MV-4-11 (cell line): ENCODE measurements at places on chromosomes 16 and 17.

- no peak for DNase-seq
Observed at GRCh38 chr17:51668155-51668962, 408.0 kb downstream of the UTP18 start.

- DNase-seq = no peak
Observed at GRCh38 chr17:12022310-12022709, 1.6 kb downstream of the MAP2K4 start.

DNA sequence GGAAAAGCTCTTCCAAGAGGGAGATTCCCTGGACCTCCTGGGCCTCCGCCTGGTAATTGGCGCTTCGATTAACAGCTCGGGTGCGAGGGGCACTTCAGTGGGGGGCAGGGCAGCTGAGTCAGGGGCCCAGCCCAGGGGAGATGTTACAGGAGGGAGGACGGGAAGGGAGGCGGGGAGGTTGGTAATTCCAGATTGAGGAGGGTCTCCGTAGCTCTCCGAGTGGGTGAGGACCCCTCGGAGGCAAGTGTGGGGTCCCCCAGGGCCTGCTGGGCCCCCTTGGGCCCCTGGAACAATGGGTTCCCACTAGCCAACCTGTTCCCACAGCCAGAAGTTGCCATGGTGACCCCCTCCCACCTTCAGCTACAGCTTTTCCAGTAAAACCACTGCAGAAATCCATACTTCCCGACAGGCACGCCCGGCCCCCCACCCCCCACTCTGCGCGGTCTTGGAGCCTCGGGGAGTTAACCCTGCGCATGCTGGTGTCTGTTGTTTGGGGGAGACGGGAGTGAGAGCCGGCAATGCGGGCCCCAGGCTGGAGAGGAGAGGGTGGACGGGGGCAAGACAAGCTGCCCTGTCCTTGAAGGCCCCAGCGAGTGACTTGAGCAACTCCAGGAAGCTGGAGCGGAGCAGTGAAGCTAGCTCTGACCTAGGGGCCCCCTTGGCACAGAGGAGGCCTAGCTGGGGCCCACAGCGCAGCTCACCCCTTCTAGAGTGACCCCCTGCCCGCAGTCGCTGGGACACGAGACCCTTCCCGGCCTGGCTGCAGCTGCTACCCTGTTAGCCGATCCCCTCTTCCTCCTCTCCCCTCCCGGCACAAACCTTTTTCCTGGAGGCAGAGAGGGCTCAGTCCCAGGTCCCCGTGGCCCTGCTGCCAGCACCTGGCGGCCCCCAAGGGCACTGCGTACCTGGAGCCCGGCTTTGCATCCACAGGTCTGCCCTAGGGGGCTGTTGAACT is 37.8 kb downstream of the TMEM235 start:
- DNase-seq = no peak

GRCh38 chr16:88872650-88873331 is 6.3 kb upstream of the PABPN1L start:
- peak; percentile 12 for DNase-seq

- no peak for DNase-seq
Observed at GRCh38 chr16:5216441-5217080, 119.0 kb upstream of the EEF2KMT start.

DNA sequence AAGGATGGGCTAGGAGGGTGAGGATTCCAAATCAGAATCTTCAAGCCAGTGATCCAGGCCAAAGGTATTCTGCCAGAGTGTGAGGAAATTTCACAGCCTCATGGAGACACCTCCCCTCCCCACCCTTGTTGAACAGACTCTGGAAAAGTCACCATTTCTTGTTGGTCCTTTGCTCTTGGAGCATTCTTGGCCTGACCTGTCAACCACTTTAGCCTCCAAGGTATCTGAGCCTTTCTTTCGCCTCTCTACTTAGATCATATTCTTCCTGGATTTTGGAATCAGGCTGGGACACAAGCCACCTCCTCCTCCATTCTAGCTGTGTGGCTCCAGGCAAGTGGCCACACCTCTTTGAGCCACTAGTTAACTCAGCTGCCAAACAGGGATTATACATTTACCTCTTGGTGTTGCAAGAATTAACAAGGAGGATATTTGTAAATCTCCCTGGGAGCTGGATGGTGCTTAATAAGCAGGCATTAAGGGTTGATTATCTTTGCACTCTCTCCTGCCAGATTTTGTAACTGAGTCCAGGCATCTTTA is 193.5 kb downstream of the WWOX start:
- no peak for DNase-seq

GRCh38 chr17:55154101-55154500 is 110.7 kb upstream of the HLF start:
- no peak for DNase-seq

DNA sequence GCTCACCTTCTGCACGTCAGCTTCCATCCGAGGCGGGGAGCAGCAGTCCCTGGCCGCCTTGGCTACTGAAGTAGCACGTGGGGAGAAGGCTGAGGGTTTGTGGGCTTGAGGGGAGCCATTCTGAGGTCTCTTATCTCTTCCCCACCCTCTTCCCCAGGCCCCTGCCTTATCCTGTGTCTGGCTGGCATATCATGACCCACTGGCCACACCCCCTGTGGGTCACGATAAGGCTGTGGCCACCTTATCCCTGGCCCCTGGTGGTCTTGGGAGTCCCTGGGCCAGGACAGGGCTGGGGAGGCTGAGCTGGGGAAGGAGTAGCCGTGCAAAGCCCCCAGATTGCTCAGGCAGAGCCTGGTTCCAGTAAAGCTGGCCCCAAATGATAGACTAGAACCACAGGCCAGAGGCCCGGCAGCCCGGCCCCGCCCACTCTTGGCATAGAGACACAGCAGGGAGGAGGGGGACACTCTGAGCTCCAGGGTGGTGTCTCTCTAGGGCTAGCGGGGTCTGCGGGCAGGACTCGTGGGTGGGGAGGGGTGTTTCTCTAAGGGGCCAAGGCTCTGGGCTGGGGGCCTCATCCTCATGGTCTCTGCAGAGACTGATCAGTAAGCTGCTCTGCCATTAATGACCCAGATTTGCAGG is 7.6 kb downstream of the SPNS2 start:
- no peak for DNase-seq

GRCh38 chr17:42797067-42798007 is 1.2 kb downstream of the COA3 start:
- DNase-seq = no peak

DNA sequence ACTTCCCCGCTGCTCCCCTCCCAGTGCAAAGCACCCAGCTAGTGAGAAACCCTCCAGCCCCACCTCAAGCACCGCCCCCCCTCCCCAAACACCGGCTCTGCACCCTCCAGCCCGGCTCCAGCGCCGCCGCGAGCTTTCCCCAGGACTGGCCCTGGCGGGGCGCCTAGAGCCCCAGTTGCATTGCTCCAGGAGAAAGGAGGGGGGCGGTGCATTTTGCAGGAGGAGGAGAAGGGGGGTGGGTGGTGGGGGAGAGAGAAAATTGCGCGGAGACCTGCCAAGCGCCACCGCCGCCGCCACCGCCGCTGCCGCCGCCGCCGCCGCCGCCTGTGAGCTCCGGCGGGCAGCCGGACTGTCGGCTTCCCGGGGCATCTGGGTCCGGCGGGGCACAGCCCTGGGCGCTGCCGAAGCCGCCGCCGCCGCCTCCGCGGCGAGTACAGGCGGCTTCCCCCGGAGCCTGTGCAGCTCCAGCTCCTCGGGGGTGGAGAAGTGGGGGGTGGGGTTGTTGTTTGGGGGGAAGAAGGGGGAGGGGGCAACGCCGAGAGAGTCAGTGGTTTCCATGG is 333 bp upstream of the NOG start:
- DNase-seq = no peak

GRCh38 chr16:78100112-78100467 is 636 bp downstream of the WWOX start:
- no peak for DNase-seq

DNA sequence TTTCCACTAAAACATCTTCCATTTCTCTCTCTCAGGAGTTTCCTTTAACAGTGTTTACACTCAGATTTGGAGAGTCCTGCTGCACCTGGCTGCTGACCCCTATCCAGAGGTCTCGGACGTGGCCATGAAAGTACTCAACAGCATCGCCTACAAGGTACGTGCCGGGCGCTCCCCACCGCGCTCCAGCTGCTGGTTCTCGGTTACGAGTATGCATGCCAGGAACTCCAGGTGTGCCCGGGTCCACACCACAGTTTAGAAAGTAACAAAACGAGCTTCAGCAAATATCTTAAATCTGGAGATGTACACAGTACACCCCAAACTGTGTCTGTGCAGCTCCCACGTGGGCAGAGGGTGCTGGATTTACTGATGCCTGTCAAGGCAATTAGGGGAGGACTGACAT is 82.9 kb upstream of the CHMP6 start:
- DNase-seq = no peak

GRCh38 chr17:4554441-4554996 is 665 bp downstream of the MYBBP1A start:
- no peak for DNase-seq

GRCh38 chr17:1315891-1316403 is 36.5 kb downstream of the TRARG1 start:
- DNase-seq = no peak

DNA sequence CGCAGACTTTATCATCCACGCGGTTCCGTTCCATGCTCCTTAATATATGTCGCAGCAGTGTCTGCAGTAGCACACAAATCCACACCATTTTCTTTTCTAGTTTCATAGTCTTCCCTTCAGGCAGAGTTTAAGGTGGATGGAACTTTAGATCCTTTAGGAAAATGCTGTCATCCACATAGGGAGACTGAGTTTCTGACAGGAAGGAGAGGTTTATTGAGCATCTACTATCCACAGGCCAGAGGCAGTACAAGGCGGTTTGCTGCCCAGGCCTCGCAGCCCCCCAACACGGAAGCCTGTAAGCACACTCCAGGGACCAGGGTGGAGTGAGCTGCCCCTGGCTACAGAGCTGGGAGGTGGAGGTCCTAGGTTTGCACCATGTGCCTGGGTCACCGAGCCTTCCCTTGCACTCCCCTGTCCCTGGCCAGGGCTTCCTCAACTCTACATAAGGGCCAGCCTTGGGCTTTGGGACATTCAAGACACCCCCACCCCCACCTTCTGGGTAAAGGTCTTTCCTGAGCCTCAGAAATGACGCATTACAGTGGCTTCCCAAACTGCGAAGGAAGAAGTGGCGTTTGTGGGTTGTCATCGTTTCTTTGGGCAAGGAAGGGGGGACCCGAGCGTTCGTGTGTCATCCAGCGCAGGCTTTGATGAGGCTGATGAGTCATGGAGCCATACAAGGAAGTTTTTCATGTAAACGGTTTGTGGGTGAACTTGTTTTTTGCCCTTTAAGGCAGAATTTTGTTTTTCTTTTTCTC is 146.5 kb upstream of the PLCG2 start:
- DNase-seq = peak; percentile 94

GRCh38 chr16:27869411-27869810 is 194.1 kb downstream of the GSG1L start:
- DNase-seq = no peak

DNA sequence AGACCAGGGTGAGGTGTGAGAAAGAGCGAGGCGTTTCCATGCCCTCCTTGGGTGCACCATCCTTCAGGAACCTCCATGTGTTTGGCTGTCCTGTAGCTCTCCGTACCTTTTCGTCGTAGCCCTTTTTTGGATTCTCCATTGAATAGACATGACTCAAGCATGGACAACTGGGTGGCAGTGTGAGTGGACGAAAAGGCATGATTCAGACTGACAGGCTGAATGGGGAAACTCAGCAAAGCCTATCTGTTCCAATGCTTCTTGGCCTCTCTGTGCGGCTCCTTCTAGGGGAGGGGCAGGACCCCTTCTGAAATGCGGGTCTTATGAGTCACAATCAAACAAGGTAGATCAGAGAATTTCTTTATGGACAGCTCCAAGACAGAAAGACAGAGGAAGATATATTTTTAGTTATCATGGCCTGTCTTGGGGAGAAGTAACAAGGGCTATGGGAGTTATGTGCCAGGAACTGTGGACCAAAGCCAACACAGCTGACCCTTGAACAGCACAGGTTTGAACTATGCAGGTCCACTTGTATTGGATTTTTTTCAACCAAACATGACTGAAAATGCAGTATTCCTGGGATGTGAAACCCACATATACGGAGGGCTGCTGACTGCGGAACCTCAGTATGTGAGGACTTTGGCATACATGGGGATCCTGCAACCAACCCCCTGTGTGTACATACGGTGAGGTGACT is 22.9 kb downstream of the ADORA2B start:
- no peak for DNase-seq

GRCh38 chr17:79615926-79616325 is 5.1 kb upstream of the RBFOX3 start:
- no peak for DNase-seq

- DNase-seq = no peak
Observed at GRCh38 chr16:87483481-87483880, 9.3 kb downstream of the ZCCHC14 start.

DNA sequence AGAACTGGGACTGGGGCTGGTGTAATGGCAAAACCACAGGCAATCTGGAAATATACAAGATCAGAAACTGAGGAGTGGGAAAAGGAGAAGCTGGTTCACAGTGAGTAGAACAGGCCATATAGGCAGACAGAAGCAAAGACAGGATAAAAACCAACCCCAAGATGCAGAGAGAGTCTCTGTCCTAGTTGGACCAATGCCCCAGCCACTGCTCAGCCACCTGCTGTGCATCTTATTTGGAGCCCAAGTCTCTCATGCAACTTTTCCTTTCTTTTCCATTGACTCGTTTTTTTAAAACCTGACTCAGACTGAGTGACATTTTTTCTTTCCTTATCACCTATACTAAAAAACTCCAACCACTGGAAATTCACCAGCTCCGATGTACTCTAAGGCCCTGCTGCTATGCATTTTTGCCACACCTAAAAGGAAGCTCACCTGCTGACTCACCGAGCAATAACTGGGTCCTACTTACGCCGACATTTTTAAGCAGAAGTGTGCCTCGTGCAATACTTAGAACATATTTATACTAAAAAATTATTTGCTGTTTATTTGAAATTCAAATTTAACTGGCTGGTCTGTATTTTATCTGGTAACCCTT is 100.8 kb upstream of the XYLT1 start:
- DNase-seq = no peak

GRCh38 chr16:57773655-57774295 is 28.5 kb downstream of the KIFC3 start:
- no peak for DNase-seq

DNA sequence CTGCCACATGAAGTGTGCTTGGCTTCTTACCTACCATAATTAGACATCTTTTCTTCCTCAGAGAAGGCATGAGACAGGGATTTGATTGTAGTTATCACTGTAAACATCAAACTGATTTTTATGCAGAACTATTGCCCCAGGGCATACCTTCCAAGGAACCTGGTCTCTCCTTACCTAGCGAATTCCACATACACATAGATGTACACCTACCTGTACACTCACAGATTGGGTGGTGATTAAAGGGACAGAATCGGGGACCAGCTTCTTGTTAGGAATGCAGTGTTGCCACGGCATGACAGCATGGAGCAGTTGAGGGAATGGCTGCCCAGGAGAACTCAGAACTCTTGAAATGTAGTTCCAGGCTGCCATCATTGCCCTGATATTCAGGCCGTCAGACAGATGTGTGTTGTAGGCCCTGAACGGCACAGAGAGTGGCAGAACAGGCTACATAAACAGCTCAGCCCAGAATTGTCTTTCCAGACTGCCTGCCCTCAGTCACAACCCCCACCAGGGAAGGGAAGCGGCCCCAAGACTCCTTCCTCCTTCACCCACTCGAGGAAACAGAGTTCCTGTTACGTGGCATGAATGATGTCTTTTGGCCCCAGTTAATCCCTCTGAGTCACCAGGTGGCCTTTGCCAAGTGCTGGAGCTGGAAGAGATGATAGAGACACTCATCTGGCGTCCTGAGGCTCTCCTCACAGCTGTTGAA is 17.8 kb upstream of the NAGLU start:
- peak; percentile 92 for DNase-seq
